D341Med (cell line): ENCODE measurements at places on chromosomes 6 and 20.

- no peak for DNase-seq
These were observed 90.9 kb upstream of the MLIP start for GRCh38 chr6:54020334-54020733.

DNA sequence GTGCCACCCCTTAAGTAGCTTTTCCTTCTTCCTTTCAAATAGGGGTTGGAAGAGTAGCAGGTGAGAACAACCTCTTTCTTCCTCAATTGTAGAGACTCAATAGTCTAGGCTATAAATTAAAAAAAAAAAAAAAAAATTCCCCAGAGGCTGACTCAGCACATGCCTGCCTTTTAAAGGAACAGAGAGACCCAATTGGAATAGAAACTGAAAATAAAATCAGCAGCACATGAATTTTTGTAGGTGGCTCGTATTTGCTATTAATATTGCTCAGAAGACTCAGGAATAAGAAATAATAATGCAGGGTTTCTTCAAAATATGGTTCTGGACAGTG lies 19.3 kb downstream of the TOP1 start:
- no peak for DNase-seq

DNA sequence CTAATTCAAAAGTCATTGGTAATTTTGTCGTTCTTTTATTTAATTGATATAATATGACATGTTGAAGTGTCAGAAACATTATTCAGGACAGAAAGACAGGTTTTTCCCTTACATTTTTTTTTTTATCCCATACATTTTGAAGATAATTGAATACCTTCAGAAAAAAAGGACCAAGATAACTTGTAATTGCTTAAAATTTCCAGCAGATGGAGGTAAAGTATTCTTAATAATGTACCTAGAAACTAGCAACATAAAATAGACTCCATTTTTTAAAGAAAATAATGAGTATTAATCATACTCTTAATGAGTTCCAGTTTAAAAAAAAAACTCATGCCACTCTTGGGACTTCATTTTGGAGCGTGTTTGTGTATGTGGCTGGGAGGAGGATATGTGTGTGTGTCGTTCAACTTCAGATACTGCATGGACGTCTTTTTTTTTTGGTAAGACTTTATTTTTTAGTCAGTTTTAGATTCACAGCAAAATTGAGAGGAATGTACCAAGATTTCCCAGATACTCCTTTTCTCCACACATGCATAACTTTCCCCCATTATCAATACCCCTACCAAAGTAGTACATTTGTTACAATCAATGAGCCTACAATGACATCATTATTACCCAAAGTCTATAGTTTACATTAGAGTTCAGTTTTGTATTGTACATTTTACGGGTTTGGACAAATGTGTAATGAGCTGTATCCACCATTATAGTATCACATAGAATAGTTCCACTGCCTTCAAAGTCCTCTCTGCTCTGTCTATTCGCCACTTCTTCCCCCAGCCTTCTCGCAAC lies 79.4 kb downstream of the ROS1 start:
- DNase-seq, result no peak

GRCh38 chr6:23414922-23415321 lies 711.1 kb upstream of the NRSN1 start:
- no peak for DNase-seq

- DNase-seq, result no peak
These were observed 9.5 kb upstream of the MYT1 start for GRCh38 chr20:64154590-64155257.

DNA sequence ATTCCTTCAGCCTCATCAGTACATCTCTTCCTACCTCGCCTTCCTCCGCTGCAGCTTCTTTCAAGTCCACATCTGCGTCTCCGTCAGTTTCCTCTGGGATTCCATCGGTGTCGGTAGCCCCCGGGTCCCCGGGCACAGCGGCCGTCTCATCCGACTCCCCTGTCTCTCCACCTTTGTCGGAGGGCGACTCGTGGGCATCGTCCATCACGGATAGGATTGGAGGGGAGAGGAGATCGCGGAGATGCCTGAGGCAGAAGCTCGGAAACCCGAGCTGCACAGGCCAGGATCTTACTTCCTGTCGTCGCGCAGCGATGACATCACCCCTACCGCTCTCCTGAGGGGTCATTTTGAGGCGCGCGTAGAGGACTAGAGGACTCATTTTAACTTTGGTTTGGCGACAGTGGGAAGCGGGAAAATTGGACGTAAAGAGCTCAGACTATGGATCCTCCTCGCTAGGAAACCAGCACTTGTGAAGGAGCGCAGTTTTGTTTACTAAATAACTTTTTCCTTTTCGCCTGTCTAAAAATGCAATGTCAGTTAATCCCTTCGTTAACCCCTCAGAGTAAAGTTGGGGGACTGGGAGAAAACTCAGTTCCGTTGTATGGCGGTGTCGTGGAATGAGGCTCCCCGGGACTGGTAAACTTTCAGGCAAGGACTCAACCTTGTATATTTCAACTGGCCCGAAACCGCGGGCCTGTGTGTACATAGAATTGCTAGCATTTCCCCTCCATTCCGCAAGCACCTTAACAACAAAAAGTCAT lies at the start of gene TAF11:
TAF11 (minus strand) TSS at position 290 of the 761 bp plus-strand sequence; CDS start at position 205, 85 bp downstream.
- peak; percentile 89 for DNase-seq
